ENCODE measurements at places on chromosomes 1 and 21.

- peak; percentile 44 for DNase-seq
Observed at GRCh38 chr1:225911191-225912130, 12.6 kb downstream of the PYCR2 start.

DNA sequence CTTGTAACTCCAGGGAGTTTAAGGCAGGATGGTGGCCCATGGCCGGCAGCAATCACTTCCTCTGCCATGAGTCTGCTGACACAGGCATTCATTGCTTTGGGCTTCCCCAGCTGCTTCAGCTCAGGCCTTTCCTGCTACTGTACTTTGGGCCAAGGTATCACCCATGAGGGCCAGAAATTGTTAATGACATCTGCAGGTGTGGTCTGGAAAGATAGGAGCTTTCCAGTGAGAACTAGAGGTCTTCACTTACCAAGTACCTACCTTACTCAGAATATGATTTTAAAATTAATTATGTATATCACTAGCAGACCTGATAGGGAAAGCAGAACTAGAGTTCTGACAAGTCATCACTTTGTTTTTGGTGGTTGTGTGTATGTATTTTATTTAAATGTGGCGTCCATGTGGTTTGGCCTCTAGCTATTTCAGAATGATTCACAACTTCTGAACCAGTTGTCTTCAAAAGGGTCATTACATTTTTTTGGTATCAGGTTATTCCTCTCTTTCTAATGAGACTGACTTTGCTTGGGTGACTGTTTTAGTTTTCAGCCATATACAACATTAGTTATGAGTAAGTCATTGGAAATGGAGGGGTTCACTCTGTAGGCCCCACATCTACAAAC is 2.7 kb downstream of the RGL1 start:
- peak; percentile 87 for DNase-seq

GRCh38 chr1:54135436-54136120 is 17.2 kb downstream of the CDCP2 start:
- peak; percentile 90 for DNase-seq

DNA sequence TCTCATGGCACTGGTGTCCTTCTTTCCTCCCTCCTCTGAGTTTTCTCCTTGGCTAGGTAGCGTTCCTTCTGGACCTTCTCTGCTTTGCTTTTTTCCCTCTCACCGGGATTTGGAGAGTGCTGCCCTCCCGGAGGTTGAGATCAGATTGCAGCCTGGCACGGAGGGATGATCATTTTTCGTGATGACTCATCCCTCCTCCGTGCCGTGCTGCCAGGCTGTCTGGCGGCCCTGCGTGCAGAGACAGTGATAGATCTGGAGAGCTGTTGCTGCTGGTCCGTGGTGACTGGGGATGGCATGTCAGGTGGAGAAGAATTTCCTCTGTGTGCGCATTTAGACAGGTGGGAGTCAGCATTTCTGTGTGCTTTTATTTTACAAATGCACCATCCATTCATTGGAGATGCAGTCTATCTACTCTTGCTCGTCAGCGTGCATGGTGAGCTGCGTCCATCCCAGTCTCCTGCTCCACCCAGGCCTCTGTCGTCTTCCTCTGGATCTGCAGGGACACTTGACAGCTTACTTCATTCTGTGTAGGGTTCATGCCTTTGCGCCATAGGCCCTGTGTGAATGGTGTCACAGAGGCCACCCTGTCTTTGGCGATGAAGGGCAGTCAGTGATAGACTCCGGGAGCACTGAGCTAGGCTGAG is 104.4 kb downstream of the PCBP3 start:
- peak; percentile 51 for DNase-seq

- no peak for DNase-seq
Observed at GRCh38 chr1:205026181-205026580, 16.8 kb upstream of the CNTN2 start.

DNA sequence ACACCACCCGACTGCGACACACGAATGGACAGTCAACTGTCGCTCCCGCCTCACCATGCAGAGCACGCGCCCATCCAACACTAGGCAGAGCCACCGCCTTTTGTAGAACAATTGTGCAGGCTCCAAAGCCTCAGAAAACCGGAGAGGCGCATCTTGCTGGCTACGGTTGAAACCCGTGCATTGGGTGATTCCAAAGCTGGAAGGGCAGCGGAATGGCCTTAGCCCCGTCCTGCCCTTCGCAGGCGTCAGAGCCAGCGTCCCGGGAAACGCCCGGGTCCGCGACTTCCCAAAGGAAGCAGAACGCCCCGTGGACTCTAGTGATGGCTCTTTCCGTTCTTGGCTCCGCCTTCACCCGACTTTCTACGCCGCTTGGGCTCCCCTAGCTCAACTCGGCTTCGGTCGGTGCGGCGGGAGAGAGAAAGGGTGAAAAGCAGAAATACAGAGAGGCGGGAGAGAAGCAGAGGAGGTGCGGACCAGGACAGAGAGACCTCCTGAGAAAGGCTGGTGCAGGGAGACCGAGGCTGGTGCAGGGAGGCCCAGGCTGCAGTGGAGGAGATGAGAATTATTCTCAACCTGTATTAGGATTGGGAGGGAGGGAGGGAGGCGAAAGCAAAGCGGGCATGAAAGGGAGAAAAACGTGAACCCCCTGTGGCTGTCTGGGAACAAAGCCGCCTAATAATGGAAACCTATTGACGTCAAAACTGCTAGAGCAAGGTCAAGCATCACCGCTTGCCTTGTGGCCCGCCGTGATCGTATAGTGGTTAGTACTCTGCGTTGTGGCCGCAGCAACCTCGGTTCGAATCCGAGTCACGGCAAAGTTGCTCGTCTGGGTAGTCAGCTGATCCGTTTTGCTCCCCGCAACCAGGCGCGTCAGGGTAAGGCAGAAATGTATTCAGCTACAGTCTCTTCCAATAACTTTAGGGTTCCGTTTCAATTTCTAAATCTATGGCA is 99.5 kb downstream of the PRKAB2 start:
- peak; percentile 8 for DNase-seq

DNA sequence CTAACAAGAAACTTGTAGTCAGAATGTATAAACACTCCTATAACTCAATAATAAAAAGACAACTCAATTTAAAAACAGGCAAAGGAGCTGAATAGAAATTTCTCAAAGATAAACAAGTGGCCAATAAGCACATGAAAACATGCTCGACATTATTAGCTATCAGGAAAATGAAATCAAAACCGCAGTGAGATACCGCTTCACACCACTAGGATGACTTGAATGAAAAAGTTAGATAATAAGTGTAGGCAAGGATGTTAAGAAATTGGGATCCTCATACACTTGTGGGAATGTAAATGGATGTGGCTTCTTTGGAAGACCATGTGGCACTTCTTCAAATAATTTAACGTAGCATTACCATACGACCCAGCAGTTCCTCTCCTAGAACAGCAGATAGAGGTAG is 8.9 kb downstream of the RALGPS2 start:
- DNase-seq = no peak

DNA sequence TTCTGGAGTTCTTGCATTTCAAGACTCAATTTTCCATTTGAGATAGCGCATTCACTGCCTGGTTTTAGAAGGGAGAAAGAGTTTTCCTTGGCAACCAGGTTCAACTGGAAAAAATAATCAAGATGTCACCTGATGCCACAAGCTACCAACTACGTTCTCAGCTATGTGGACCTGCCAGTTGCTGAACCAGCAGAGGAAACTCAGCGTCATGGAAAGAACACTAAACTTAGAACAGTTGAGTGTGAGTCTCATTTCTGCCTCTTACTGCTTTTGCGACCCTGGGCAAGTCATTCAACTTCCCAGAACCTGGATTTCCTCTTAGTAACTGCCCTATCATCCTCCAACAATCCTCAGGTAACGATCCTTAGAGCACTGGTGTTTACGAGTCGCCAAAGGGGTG is 373.0 kb upstream of the ESRRG start:
- DNase-seq = no peak
